ENCODE measurements at places on chromosomes 12 and 14. TPM values are rescaled to one million over a fixed set of nuclear protein-coding genes. Genes with fewer than 3 reads are reported as not detected.

GRCh38 chr14:53792909-53793308, 163.7 kb downstream of the BMP4 start:
- no peaks in the 10 kb centered on the region for H3K4me1 ChIP-seq
- no peaks in the 10 kb centered on the region for H3K27me3 ChIP-seq
- no peaks in the 10 kb centered on the region for H3K36me3 ChIP-seq
- DNase-seq = no peak
- no peak overlapping the region for H3K27ac ChIP-seq
- no peak overlapping the region for H3K4me3 ChIP-seq

GRCh38 chr12:31959701-31960391, 631 bp downstream of the RESF1 start:
- H3K4me3 ChIP-seq = peak overlapping the region; percentile 30
- peak overlapping the region; percentile 95 for H3K27ac ChIP-seq
- H3K27me3 ChIP-seq = no peaks in the 10 kb centered on the region
- peak; percentile 66 for DNase-seq
- H3K36me3 ChIP-seq = no peaks in the 10 kb centered on the region
- H3K4me1 ChIP-seq = peaks cover 5% of the 10 kb centered on the region

GRCh38 chr12:111129149-111129767, 208.9 kb upstream of the MYL2 start:
- no peak for DNase-seq
- H3K27ac ChIP-seq = no peak overlapping the region
- H3K36me3 ChIP-seq = no peaks in the 10 kb centered on the region
- no peaks in the 10 kb centered on the region for H3K4me1 ChIP-seq
- no peaks in the 10 kb centered on the region for H3K27me3 ChIP-seq

DNA sequence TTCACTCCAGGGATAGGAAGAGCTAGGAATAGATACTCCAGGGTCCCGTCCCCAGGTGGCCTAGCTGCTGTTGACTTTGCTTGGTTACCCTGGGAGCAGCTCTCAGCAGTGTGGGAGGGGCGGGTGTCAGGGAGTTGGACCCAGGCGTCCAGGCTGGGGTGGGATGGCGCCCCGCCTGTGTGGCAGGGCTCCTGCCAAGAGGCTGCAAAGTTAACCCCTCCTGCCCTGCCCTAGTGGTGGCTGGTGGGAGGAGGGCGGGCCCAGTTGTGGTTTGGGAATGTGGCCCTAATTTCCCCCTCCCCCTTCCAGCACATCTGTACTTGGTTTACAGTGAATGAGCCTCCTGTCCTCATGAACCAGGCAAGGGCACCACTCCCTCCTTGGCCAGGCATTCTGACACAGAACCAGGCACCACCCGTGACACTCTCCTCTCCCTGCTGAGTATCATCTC, 1.7 kb upstream of the RARG start:
- H3K27ac ChIP-seq = no peak overlapping the region
- H3K36me3 ChIP-seq = no peaks in the 10 kb centered on the region
- no peak for DNase-seq
- peaks cover 20% of the 10 kb centered on the region for H3K4me1 ChIP-seq
- H3K4me3 ChIP-seq = no peak overlapping the region

The SOAT2 gene
- total RNA-seq = not detected

- H3K4me1 ChIP-seq = no peaks in the 10 kb centered on the region
- no peaks in the 10 kb centered on the region for H3K36me3 ChIP-seq
- H3K4me3 ChIP-seq = no peak overlapping the region
Observed at GRCh38 chr14:54929556-54929955, 26.9 kb upstream of the GCH1 start.

DNA sequence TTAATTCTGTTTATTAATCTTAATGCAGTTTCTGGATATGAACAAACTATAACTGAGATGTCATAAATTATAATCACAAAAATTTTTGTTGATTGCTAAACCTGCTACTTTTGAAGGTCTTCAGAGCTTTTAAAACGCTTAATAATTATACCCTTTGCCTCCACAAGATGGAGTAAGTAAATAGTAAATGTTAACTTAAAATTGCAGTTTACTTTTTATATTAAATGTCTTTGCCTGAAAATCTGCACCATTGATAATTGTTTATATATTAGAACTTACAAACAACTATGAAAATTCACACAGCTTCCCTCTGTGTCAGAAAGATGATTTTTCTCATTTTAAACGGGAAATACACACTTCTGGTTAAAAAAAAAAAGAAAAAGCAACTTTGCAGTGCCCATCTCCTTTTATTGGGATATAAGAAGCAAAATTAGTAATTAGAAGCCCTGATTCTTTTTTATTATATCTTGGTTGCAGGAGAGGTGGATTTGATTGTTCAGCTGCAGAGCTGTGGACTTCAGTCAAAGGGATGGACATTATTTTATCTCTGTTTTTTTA, 35.6 kb downstream of the SCFD1 start:
- no peaks in the 10 kb centered on the region for H3K27me3 ChIP-seq
- DNase-seq = no peak

The PTGDR gene
- 0.61 TPM for total RNA-seq

The C12orf54 gene
- total RNA-seq = 1.2 TPM

GRCh38 chr14:79825046-79825521, 386.2 kb downstream of the DIO2 start:
- H3K36me3 ChIP-seq = no peaks in the 10 kb centered on the region
- no peak overlapping the region for H3K4me3 ChIP-seq
- H3K27ac ChIP-seq = no peak overlapping the region
- DNase-seq = peak; percentile 1
- no peaks in the 10 kb centered on the region for H3K4me1 ChIP-seq

- H3K27ac ChIP-seq = no peak overlapping the region
- DNase-seq = no peak
- no peaks in the 10 kb centered on the region for H3K4me1 ChIP-seq
- H3K36me3 ChIP-seq = no peaks in the 10 kb centered on the region
Observed at GRCh38 chr12:71461787-71462328, 22.3 kb downstream of the LGR5 start.

All from adrenal gland (tissue), 19 donors.